ENCODE measurements at places on chromosomes 4 and X.

DNA sequence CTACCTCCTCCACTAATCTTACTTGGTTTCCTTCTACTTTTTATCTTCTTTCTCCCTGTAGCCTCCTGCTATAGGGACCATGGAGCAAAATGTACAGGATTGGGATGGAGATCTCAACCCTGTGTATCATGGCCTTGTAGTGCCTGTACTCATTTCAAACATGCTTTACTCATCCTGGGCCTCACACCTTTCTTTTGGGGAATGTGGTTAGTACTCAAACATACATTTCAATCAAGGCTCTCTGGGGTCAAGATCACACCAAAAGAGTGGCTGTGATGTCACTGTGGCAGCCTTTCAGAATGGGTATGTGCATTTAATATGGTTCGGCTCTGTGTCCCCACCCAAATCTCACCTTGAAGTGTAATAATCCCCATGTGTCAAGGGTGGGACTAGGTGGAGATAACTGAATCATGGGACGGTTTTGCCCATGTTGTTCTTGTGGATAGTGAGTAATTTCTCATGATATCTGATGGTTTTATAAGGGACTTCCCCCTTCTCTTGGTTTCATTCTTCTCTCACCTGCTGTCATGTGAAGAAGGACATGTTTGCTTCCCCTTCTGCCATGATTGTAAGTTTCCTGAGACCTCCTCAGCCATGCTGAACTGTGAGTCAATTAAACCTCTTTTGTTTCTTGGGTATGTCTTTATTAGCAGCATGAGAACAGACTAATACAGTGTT is 205.1 kb downstream of the RASL11B start:
- no peak for DNase-seq

- DNase-seq = no peak
These were observed 149.9 kb downstream of the FGF16 start for GRCh38 chrX:77597090-77597489.

GRCh38 chr4:86704601-86705000 is 110.5 kb downstream of the PTPN13 start:
- no peak for DNase-seq

DNA sequence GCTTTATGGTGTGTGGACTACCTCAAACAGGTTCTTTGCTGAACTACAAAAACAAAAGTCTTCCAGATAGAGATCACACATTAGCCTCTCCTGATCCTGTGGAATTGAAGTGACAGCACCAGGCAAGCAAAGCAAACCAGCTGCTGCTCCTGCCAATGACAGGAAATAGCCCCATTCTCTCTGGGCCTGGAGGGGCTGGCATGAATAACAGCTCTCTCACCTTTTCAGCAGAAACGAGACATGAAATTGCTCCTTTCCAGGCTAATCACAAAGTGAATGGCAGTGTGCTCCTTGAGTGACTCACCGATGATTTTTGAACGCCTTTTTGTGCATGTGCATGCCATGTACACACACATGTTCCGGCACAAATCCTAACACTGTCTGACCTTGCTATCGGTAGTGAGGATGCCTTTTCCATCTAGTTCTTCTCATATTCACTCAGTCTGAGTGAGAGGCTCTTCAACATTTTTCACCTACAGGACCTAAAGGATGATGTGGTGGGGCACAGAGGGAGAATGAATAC is 24.4 kb downstream of the MFAP3L start:
- DNase-seq = no peak

GRCh38 chr4:117162976-117163375 is 77.6 kb upstream of the TRAM1L1 start:
- DNase-seq = no peak

GRCh38 chr4:10192331-10192730 is 75.7 kb upstream of the WDR1 start:
- no peak for DNase-seq

- DNase-seq = no peak
These were observed 30.6 kb downstream of the PCDH19 start for GRCh38 chrX:100379388-100379986.

DNA sequence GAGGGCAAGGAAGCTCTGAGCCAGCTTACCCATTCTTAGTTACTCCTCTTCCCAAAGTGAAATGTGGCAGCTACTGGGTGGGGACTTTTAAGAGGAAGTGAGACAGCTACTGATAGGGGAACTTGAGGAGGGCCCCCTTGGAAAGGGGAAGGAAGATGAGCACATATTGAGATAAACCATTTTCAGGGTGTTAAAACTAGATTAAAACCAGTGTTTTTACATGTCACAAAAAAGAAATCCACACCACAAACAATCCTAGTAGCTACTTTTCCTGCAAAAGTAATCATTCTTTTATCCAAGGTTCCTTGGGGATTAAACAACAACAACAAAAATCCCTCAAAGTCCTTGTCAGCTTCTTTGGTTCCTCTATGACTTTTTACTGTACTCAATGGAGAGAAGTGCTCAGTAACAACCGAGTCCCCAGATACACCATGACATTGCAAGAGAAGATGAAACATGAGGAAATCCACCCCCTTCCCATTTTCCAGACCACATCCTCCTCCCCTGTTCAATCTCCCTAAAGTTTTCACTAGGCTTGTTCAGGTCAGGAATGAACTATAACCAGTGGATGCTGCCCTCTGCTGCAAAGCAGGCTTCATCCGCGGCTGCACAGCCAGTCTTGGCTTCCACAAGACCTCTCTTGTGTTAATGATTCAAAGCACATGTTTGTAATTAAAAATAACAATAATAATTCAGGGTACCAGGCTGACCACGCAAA is 113.5 kb upstream of the TMEM164 start:
- peak; percentile 48 for DNase-seq

DNA sequence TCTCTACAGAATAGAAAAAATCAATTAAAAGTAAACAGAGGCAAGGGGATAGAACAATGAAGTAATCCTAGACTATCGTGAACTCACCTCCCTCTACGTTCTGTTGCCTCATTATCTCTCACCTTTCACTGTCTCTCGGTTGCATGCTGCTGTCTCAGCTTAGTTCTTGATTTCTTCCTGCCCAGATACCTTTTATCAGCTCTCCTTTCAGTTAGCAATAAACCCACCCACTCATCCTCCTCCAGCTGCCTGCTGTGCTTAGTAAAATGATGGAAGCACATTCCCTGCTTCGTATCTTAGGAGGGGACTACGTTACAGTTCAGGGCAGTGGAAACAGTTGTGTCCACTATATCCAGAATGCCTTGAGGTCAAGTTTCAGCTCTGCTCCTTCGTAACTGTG is 1709.5 kb upstream of the AGA start:
- DNase-seq = no peak

GRCh38 chr4:85106166-85106565 is 139.7 kb upstream of the WDFY3 start:
- DNase-seq = no peak

DNA sequence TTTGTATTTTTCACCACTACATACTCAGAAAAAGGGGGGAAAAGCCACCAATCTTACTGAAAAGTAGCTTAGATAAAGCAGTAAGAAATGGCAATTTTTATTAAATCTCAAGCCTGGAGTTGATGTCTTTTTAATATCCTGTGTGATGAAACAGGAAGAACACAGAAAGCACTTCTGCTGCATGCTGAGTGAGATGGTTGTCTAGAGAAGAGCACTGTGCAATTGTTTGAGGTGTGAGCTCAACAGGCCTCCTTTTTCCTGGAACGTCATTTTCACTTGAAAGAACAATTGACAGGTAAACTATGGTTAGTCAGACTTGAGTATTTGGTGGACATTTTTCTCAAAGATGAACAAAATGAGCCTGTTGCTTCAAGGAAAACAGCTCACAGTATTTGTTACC is 73.9 kb downstream of the RTL5 start:
- no peak for DNase-seq

GRCh38 chr4:104418286-104418685 is 76.4 kb downstream of the CXXC4 start:
- DNase-seq = no peak

DNA sequence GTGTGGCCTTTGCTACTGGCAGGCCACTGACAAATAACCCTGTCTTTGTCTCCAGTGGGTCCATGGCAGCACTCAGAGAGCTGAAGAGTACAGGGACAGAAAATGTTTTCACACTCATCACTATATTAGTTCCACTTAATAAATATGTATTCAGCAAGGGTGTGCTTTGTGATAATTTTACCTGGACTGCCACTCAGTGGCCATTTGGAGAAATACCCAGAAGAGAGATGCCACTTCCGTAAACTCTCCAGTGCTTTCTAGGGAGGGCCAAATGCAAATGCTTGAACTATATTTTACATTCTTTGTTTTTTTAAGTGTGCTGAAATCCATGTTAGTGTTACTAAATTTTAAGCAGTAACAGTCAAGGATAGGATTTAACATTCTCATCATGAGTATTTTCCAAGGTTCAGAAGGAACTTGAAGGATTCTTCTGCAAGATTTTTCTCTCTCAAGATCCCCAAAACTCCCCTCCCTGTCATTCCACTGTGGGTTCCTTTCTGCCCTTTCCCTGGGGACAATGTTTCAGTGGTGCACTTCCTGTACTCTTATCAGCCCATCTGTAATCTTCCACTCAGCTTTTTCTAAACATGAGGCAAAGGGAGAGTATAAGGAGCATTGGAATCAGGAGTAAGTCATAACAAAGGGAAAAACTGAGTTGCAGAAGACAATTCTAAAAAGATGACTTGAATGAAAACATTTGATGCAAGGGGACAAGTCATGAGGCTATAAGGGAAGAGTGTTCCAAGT is 46.0 kb downstream of the TFDP3 start:
- DNase-seq = no peak

- DNase-seq = no peak
These were observed 117.6 kb downstream of the STK32B start for GRCh38 chr4:5168891-5169290.

- no peak for DNase-seq
These were observed 4.7 kb downstream of the SRPX2 start for GRCh38 chrX:100648458-100649417.

DNA sequence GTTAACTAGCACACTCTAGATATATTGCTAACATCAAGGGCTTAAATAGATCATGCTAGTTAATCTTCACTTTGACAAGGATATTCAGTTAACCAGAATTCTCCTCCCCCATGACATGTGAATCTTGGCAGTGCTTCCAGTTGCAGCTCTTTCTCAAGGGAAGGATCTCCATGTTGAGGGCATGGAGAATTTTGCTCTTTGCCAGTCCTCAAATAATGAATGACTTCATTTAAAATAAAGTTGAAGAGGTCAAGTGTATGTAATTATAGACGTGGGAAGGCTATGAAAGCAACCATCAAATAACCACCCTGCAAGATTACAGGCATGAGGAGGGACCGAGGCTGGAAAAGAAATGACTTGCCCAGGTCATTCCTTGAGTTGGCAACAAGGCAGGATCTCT is 87.3 kb upstream of the CPEB2 start:
- no peak for DNase-seq

DNA sequence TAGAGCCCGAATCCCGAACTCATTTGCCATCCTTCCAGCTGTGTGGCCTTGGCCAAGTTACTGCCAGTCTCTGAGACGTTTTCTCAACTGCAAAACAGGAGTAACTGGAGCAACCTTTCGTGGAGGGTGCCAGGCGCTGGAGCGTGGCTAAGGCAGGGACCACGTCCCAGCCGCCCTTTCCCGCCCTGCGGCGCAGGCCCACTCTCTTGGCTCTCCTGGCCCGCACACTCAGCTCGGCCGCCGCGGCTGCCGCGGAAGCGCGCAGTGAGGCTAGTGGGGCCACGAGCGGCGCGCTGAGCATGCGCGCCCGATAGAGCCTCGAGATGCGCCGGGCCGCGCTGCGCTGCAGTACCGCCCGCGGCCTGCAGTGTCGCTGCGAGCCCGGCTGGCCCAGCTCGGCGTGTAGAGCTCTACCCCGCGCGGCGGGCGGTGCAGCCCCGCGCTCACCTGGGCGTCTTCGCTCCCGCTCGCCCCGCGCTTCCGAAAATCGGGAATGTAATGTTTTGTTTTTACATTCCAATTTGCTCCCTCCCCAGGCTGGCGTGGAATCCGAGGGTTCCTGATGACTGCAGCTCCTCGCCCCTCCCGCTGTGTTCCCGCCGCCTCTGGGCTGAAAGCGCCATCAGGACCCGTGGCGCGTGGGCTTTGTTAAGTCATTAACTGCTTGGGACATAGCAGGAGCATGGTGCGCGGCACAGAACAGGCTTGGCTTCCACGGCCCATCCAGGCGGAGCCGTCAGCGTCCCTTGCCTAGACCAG is 4.0 kb upstream of the ZNF518B start:
- DNase-seq = peak; percentile 82

GRCh38 chrX:136629084-136629750 is 18.7 kb upstream of the CD40LG start:
- no peak for DNase-seq

DNA sequence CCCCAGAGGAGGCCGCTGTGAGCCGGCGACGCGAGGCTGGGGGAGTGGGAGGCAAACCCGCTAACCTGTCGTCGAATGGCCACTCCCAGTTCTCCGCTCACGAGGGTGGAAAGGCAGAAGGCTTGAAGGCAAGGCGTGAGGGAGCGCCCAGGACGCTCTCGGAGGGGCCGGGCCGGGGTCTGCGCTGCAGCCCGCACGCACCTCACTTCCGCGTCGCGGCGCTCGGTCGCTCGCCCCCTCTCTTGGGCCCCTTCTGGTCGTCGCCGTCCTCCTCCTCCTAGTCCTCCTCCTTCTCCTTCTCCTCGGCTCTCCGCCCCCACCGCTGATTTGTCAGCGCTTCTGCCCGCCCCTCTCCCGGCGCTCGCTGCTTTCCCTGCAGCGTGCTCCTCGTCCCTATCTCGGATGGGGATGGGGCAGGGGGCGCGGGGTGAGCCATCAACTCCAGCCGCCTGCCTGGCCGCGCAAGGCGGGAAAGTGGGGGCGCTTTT is at the start of gene SNCA:
Gene SNCA (minus strand): TSS at position 265 of the 488 bp plus-strand sequence. CDS start 1,494 bp downstream, outside the sequence.
- DNase-seq = peak; percentile 25

GRCh38 chr4:109588176-109588575 is 28.1 kb downstream of the MCUB start:
- DNase-seq = no peak

DNA sequence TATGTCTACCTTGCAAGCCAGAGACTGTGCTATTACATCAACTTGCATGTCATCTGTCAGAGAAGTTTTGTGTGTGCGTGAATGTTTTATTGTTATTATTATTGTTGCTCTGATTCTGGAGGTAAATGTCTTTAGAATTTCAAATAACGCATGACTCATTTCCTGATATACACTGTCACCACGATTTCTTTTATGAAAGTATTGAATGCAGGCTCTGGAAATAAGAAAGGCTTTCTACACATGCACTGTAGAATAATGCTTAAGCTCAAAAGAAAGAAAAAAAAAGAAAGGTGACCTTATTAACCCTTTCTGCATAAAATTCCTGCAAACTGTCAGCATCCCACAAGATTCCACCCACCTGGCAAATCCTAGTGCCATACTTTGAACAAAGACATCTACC is 632.9 kb downstream of the ZNF674 start:
- no peak for DNase-seq
